ENCODE measurements at places on chromosomes 11 and 22.

DNA sequence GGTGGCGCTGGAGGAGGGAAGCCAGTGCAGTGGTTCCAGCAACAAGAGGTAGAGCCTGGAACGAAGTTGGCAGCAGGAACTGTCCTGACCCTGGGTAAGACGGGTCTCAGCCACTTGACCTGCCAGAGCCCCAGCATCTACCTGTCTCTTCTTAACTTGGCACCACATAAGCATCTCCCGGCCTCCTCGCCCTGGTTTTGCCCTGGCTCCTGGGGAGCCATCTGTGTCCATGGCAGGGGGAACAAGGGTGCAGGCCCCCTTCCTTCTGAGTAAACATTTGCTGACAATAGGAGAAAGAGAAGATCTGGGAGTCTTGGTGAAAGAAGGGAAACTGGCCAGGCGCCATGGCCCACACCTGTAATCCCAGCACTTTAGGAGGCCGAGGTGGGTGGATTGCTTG, 12.8 kb downstream of the P2RY2 start:
- no peak for DNase-seq

- DNase-seq, result peak; percentile 5
These were observed 34.1 kb upstream of the JAM3 start for GRCh38 chr11:134034496-134035381.

- no peak for DNase-seq
These were observed 37.6 kb upstream of the RIC3 start for GRCh38 chr11:8206251-8207079.

DNA sequence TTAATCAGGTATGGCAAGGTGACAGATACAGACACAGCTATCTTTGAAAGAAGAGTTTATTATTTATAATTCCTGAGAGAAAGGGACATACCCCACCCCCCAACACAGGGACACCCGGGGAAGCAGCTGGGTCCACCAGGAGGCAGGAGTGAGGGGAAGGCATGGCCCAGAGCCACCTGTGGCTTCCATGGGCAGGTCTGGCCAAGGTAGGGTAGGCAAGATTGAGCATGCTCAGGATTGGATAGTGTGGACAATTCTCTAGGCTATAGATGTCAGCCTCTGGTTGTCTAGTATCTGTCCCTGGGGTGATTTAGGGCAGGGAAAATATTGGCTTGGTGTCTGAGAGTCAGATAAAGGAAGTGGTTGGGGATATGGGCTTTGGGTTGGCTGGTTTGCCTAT, 27.5 kb upstream of the SMIM35 start:
- DNase-seq, result no peak

DNA sequence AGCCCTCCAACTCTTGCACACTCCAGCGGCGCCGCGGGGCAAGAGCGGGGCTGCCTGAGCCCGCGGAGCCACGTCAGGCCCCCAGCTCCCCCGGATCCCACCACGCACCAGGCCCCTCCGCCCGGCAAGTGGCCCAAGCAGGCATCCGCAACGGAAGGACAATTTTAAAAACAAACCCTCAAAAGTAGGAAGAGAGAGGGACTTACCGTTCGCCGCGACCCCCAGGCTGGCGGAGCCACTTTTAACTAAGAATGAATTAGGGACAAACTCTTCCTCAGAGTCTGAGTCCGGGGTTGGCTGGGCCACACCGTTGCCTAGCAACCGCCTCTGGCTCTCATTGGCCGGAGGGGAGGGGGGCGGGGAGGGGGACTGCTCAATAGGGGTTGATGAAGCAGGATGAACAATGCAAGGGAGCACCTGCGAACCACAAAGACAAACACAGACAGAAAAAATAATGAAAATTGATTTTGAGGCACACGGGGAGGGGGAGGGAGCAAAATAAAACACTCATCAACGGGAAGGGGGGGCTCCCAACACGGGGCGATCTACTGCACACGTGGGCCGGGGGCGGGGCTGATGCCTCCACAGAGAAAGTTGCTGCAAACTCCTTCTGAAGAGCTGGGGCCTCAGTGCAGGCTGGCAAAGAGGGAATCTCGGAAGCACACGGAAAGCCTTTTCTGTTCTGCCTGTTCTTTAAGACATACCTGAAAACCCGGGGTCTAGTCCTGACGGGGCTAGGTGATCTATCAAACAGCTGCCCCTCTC, 387.5 kb upstream of the NARS2 start:
- DNase-seq, result no peak

- DNase-seq, result no peak
These were observed 52.0 kb downstream of the KIRREL3 start for GRCh38 chr11:126948563-126948962.

- DNase-seq, result no peak
These were observed 18.8 kb downstream of the FAR1 start for GRCh38 chr11:13687271-13687670.

GRCh38 chr11:99268886-99269285, 248.1 kb downstream of the CNTN5 start:
- DNase-seq, result no peak

- DNase-seq, result no peak
These were observed 44.9 kb upstream of the VSTM5 start for GRCh38 chr11:93895106-93895862.

DNA sequence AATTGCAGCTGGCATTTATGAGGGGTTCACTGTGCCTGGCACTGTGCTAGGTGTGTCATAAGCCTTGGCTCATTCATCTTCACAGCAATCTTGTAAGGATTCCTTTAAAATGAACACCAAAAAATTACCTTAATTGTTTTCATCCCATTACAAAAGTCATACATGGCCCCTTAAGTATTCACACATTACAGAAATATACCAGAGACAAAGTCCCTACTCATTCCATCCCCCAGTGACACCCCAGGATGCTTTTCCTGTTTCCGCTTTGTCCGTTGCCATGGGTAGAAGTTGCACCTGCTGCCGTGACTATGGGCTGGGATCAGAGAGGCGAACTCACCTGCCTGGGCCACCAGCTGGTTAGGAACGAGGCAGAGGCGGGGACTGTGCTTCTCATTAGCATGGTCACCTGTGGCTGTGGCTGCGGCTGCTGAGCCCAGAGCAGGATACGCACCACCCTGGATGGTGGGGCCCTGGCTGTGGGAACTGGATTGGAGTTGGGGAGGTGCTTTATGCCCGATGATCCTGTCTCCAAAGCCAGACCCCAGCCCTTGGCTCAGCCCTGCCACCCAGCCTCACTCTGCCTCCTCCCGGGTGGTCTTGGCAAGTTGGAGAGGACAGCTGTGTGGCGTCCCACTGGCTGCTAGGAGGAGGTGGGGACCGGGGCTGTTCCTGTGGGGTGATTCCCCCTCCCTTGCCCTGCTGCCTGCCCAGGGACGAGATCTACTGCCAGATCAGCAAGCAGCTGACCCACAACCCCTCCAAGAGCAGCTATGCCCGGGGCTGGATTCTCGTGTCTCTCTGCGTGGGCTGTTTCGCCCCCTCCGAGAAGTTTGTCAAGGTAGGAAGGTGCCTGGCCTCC, 60.8 kb downstream of the MYO7A start:
- DNase-seq, result no peak

- DNase-seq, result no peak
These were observed 13.6 kb downstream of the TP53I11 start for GRCh38 chr11:44936951-44937543.

DNA sequence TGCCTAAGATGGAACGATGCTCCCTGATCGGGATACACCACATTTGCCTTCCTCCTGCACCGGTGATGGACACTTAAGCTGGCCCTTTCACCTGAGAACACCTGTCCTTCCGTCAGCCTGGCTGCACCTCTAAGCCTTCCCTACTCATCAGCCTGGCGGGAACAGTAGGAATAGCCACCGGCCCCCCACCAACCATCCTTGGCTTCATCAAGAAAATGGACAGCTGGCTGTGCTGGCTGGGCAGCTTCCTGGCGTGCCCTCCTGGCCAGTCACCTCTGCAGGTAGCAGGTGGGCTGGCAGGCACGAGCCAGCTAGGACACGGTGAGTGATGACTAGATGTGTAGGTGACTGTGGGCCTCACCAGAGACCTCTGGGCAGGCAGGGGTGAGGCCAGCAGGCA, 142.8 kb downstream of the CTTN start:
- no peak for DNase-seq

DNA sequence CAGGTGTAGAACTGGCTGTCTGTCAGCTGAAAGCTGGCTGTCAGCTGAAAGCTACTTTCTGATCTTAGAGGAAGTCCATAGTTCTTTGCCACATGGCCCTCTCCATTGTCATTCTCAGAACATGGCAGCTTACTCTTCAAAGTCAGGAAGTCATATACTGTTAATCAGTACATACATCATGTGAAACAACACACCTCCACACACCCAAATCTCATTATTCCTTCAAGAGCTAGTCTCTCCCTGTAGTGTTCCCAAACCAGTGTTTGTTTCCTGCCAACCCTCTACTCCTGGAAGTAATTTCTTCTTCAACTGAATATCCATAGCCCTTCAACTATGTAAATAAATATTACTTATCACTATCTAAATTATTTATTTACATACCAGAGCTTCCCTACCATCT, 58.9 kb downstream of the OR5AK2 start:
- no peak for DNase-seq

DNA sequence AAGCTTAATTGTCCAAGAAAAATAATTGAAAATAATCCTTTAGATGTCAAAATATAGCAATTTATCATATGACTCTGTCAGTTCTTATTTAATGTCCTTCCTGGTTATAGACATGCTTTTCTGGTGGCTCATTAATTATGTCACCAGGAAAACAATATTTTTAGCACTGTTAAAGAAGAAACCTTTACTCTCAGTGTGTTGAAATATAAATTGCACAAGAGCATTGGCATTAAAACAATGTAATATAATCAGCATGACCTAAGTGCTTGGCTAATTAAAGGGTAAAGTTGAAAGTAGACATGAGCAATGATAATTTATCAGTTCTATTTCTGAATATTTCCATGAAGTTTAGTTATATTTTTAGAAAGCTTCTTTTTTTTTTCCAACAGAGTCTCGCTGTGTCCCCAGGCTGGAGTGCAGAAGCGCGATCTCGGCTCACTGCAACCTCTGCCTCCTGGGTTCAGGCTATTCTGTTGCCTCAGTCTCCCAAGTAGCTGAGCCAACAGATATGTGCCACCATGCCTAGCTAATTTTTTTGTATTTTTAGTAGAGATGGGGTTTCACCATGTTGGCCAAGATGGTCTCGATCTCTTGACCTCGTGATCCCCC, 232.3 kb downstream of the JRKL start:
- DNase-seq, result no peak

DNA sequence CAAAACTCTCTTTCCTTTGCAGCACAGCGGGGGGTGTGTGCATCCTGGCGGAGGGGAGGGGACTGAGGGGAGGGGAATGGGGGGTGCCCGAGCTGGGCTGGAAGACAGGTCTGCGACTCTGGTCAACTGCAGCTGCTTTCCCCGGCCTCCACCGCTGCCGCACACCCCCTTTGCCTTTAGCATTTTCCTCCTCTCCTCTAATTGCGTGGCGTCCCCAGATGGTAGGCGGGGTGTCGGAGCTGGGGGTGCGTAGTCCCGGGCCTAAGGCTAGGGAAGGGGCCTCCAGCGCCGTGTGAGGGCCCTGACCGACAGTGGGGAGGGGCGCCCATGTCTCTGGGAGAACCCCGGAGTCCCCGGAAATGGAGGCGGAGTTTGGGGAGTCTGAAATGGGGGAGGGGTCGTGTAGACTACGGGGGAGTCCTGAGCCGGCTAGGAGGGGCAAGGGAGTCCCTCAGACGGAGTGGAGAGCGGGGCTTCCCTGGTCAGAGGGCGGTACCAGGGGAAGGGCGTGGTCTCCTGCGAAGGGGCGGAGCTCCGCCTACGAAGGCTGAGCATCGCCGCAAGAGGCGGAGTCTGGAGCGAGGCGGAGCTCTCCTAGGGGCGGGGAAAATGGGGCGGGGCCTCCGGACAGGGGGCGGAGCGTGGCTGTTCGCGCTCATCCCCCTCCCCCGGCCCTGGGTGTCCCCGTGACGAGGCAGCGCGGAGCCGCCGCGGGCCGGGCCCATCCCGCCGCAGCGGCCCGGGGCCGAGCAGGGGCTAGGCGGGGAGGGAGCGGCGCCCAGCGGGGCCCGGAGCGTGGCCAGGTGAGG, at the start of gene PELI3:
Gene PELI3 (plus strand): TSS at position 681 of the 809 bp plus-strand sequence. CDS start 1,224 bp downstream, outside the sequence.
- DNase-seq, result peak; percentile 97

DNA sequence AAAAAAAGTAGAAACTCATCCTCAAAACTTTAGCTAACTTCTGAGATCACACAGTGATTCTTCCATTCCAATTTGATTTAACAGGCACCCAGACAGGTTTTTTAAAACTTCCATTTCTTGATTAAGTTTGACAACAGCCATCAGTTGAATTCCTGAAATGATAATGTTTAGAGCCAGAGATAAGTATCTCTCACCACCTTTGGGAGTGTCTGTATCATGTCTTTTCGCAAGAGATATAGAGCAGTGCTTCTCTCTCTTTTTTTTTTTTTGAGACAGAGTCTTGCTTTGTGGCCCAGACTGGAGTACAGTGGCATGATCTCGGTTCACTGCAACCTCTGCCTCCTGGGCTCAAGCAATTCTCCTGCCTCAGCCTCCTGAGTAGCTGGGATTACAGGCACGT, 41.7 kb upstream of the BMAL1 start:
- DNase-seq, result no peak

DNA sequence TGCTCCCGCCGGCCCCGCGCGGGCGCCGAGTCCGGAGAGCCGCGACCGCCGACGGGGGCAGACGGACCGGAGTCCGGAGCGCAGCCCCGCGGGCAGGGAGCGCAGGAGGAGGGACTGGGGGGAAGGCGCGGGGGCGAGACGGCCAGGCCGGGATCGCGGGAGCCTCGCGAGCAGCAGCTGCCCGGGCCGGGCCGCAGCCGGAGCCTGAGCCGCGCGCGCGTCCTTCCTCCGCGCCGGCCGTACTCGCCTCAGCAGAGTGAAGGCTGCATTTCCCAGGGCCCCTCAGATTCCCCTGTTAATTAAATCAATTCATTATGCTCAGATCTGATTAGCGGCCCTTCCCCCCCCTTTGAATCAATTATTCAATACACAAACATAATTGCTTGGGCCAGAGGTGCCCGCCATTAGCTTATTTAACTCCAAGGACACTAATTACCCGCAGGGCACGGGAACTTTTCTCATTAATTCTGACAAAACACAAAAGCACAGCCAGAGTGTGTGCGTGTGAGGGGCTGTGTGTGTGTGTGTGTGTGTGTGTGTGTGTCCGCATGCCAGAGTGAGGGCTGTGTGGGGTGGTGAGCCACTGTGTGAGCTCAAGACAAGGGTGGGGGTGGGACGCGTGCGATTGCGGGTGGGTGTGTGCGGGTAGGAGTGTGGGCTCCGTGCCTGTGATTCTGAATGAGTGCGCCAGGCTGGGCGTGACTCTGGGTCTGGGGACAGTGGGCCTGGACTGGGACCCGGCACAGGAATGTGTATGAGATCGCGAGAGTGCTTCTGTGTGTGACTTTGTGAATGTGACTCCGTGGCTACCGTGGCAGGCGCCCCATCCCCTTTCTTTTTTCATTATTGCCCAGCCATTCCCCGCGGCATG, 5.1 kb upstream of the LMO1 start:
- DNase-seq, result no peak

Measured in effector CD8-positive, alpha-beta T cell (primary cell).